Bronchial smooth muscle cell (primary cell): ENCODE measurements at places on chromosomes 4 and X. TPM values are rescaled to one million over a fixed set of nuclear protein-coding genes. Genes with fewer than 3 reads are reported as not detected.

EMD gene
- total RNA-seq, result 17.9 and 20.0 TPM in 2 replicates

FGA gene
- total RNA-seq, result not detected in 2 replicates

AMTN gene
- not detected in 2 replicates for total RNA-seq

XAGE1B gene
- not detected in 2 replicates for total RNA-seq

HSFX3 gene
- not detected in 2 replicates for total RNA-seq

SRD5A3 gene
- total RNA-seq, result 5.7 and 5.8 TPM in 2 replicates

ATP1B4 gene
- total RNA-seq, result not detected in 2 replicates

ERAS gene
- not detected in 2 replicates for total RNA-seq

CCKAR gene
- total RNA-seq, result 6.0 and 45.9 TPM in 2 replicates

CXorf38 gene
- 4.4 and 7.3 TPM in 2 replicates for total RNA-seq

PNCK gene
- total RNA-seq, result 0.17 and 0.32 TPM in 2 replicates

PAGE4 gene
- total RNA-seq, result not detected in 2 replicates

RAB33A gene
- 2.5 and 4.4 TPM in 2 replicates for total RNA-seq

P2RY10 gene
- 0.34 TPM in 1 of 2 replicates, not detected in the other for total RNA-seq

ADGRA3 gene
- total RNA-seq, result 18.7 and 28.4 TPM in 2 replicates

PABPC1L2A gene
- total RNA-seq, result not detected in 2 replicates

F9 gene
- not detected in 2 replicates for total RNA-seq

FAM47E gene
- 0.32 and 1.4 TPM in 2 replicates for total RNA-seq

SHISA3 gene
- total RNA-seq, result under 0.01 and 0.32 TPM in 2 replicates

SPANXA2 gene
- not detected in 2 replicates for total RNA-seq

CNKSR2 gene
- total RNA-seq, result under 0.01 and 0.32 TPM in 2 replicates

RAB41 gene
- total RNA-seq, result not detected in 2 replicates

KANTR gene
- total RNA-seq, result 7.5 and 10.1 TPM in 2 replicates

ARMCX6 gene
- total RNA-seq, result 23.4 and 42.4 TPM in 2 replicates

HDX gene
- total RNA-seq, result 1.9 and 2.0 TPM in 2 replicates

FGFBP1 gene
- total RNA-seq, result not detected in 2 replicates

CPEB2 gene
- total RNA-seq, result 5.9 and 9.9 TPM in 2 replicates

TRO gene
- 17.3 and 20.6 TPM in 2 replicates for total RNA-seq

SOD3 gene
- 22.5 and 84.7 TPM in 2 replicates for total RNA-seq

CSTF2 gene
- total RNA-seq, result 8.7 and 9.4 TPM in 2 replicates

DAPP1 gene
- total RNA-seq, result 0.09 TPM in 1 of 2 replicates, not detected in the other

RXFP1 gene
- total RNA-seq, result 0.34 and 0.47 TPM in 2 replicates
